Bronchial epithelial cell (primary cell): ENCODE measurements at places on chromosomes 1 and 21. TPM values are rescaled to one million over a fixed set of nuclear protein-coding genes. Genes with fewer than 3 reads are reported as not detected.

SDC3 gene
- 2.4 and 4.7 TPM in 2 replicates for total RNA-seq

TBX15 gene
- total RNA-seq, result not detected in 2 replicates

DNAJC6 gene
- 1.9 and 2.1 TPM in 2 replicates for total RNA-seq

ZNF593OS gene
- not detected in 2 replicates for total RNA-seq

EVA1C gene
- total RNA-seq, result 8.8 and 9.0 TPM in 2 replicates

SV2A gene
- 0.26 and 1.1 TPM in 2 replicates for total RNA-seq

TMPRSS3 gene
- under 0.01 TPM in 1 of 2 replicates, not detected in the other for total RNA-seq

OLIG2 gene
- not detected in 2 replicates for total RNA-seq

CYP4A11 gene
- total RNA-seq, result not detected in 2 replicates

DNA sequence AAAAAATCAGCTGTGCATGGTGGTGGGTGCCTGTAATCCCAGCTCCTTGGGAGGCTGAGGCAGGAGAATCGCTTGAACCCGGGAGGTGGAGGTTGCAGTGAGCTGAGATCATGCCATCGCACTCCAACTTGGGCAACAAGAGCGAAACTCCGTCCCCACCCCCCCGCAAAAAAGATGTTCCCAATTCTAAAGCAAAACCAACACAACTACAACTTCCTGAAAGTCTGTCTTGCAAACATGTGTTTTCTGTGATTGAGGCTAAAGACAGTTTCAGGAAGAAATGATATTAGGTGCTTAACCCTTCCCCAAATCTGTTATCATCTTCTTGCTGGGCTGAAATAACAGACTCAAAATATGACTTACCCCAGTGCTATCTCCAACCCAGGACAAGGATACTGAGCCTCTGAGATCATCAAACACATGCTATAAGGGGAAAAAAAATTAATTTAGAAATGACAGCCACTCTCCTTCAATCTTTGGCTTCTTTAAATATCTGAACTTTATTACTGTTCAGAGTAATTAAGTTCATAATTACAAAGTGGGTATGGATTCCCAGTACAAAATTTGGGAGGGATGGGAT, 28.5 kb downstream of the SORT1 start:
- DNase-seq, result no peak

DNA sequence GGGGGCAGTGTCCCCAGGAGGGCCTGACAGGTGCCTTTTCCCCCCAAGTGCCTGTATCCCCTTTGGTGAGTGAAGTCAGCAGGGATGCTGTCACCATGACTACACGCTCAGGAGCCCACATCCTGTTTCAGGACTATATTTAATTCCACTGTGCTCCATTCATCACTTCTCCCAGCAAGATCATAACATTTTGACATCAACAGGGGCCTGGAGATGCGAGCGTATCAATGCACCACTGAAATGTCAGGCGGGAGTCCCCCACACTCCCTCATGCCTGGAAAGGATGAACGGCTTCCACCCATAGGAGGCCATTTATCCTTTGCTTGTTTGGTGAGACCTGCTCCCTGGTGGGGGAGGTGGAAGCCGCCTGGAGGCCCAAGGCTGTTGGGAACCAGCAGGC, 119.1 kb downstream of the PTPRU start:
- DNase-seq, result no peak

DNA sequence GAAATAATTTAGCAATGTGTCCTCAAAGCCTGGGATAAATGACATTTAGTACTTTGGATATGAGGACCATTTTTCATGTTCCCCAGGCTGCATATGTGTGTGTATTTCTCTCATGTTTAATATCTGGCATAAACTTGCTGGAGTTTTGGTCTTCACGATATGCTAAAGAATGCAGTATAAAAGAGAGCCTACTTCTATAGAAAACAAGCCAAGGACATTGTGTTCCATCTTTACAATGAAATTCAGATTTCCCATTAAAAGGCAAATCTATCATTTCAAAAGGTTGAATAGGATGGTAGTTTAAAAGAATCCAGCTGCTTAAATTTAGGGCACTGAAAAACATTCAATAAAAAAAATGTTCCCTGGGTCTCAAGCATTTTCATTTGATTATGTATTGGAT, 169.0 kb upstream of the C1orf105 start:
- DNase-seq, result no peak

- peak; percentile 96 for DNase-seq
These were observed 53.3 kb downstream of the MRPS6 start for GRCh38 chr21:34126691-34127090.

DNA sequence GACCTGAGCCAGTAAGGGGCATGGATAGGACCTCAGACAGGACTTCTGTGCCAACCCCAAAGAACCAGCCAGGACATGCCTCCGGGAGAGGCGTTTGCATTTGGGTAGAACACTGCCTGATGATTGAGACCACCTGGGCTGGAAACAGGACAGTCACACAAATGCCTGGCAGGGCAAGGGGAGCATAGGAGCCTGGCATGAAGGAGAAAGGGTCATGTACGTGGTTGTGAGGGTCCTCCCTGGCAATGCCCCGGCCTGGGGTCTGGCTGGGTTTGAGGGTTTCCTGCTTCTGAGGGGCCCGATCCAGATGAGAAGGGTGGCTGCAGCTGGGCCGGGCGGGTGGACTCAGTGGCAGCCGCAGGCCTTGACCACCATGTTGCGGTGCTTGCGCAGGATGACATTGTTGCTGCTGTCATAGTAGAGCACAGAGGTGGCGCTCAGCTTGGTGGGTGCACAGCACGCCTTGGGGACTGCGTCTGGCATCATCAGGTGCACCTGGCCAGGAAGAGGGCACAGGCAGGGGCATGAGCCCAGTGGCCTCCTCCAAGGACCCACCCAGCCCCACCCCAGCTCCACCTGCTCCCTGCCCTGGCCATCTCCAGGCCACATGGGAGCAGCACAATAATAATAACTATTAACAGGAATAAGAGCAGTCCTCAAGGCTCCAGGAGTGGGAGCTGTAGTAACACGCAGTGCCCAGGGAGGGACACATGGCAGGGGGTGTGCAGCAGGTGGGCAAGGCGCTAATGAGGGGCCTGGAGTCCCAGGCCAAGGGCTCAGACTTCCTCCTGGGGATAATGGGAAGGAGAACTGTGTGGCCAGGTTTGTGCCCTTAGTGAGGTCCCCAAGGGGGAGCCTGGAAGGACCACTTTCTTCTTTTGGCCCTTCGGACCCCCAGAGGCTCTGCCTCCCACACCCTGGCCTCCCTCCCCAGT, 10.8 kb downstream of the OXCT2 start:
- no peak for DNase-seq

DNA sequence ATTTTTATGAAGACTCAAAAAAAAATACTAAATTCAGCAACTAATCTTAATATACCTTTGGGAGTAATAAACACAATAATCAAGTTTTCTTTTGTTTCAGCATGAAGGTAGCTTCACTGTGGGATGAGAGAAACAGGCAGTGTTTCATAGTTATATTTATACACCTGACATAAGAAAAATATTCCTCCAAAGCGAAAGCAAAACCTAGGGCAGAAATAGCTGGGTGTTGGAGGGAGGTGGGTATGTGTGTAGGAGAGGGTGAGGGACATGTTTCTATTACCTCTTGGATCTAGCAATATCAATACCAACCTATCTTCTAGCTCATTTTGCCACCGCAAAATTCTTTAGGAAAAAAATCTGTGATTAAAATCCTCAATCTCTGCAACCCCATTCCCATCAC, 24.9 kb upstream of the MAN1A2 start:
- DNase-seq, result no peak

DNA sequence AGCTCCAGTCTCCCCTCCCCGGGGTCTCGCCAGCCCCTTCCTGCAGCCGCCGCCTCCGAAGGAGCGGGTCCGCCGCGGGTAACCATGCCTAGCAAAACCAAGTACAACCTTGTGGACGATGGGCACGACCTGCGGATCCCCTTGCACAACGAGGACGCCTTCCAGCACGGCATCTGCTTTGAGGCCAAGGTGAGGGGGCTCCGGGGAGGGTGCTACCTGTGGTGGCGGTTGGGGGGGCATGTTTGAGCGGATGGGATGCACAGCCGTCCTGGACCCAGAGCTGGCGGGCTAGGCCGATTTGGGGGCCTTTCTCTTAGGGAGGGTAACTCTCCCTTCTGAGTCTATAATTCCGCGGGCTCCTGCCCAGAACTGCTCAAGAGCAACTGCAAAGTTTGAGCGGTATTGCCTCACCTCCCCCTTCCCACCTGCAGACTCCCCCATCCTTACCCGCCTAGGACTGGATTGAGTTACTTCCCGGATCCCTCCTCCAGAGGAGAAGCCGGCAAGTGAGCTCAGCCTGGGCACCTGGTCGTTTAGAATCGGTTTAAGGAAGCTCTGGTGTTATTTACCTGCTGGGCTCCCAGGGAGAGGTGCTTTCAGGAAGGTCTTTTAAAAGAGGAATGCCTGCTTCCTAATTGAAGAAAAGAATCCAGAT, 730 bp downstream of the NOS1AP start:
- DNase-seq, result no peak

GRCh38 chr1:164801791-164802502, 243.0 kb downstream of the PBX1 start:
- DNase-seq, result no peak

- DNase-seq, result peak; percentile 59
These were observed 182.1 kb upstream of the DMRTA2 start for GRCh38 chr1:50605186-50605875.

- no peak for DNase-seq
These were observed 6.2 kb upstream of the DDR2 start for GRCh38 chr1:162626094-162626493.

DNA sequence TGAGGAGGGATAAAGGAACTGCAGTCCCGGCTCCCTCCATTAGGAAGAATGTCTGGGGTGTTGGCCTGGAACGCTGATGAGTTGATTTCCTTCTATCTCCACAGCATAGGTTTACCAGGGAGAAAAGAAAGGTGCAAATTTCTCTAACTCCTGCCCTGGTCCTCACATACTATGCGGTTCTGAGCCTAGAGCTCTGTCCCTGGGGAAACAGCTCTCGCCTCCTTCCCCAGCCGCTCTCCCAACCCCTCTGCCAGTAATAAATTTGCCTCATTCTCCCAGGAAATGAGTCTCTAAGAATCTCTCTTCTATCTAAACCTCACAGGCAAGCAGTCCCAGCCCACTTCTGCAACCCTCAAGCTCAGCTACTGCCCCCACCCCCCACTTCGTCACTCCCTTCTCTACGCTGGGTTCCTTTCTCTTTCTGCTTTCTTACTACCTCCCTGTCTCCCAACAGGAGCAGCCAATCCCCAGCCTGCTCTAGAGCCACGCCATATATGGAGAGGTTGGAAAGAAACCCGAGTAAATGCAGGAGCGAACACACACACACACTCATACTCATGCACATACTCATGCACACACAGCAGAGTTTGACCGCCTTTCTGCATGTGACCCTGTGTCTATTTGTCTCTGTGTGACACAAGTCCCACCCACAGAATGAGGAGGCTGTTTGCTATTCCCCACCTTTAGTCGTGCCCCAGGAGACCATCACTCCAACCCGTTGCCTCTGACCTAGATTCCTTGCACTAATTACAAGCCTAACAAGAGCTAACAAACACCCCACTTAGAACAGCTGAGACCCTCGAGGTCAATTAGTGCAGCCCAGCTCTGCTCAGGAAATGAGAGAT, 13.4 kb downstream of the PLEKHO1 start:
- DNase-seq, result peak; percentile 99

GRCh38 chr21:38769191-38769780, 36.4 kb upstream of the ETS2 start:
- no peak for DNase-seq

- no peak for DNase-seq
These were observed 898.3 kb upstream of the B3GALT2 start for GRCh38 chr1:194084755-194085154.

- DNase-seq, result no peak
These were observed 548.8 kb downstream of the PTPRU start for GRCh38 chr1:29785137-29785527.

DNA sequence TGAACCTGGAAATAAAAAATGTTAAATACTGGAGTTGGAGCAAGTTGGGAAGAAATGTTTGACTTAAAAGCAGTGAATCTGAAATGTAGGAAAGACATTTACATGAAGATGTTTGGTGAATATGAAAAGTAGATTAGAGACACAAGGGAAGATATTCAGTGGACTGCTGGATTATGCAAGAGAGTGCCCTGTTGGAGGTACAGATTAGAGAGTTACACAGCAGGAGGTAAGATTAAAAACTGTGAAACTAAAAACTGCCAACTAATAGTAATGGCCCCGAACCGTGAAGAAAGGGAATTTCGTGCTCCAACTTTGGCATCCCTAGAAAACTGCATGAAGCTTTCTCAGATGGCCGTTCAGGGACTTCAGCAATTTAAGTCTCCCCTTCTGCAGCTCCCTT, 375.4 kb downstream of the DPYD start:
- DNase-seq, result no peak

DNA sequence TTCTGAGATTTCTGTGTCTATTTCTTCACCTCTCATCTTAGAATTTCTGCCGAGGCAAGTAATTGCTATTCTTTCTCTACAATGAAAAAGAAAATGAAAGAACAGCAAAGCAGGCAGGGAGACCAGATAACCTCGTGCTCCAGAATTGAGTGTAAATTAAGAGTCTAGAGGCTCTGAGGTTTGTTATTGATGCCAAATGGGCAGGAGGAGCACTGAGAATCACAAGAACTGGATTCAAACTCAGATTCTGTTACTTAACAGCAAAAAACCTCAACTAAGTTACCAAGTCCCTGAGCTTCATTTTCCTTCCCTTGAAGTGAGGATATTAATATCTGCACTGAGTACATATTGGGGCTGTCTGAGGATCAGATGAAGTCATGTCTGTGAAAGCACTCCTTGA, 5.5 kb upstream of the DDR2 start:
- no peak for DNase-seq

GRCh38 chr1:43711524-43712386, 4.4 kb downstream of the ST3GAL3 start:
- DNase-seq, result peak; percentile 94

GRCh38 chr1:154886281-154887015, 16.4 kb upstream of the KCNN3 start:
- no peak for DNase-seq

DNA sequence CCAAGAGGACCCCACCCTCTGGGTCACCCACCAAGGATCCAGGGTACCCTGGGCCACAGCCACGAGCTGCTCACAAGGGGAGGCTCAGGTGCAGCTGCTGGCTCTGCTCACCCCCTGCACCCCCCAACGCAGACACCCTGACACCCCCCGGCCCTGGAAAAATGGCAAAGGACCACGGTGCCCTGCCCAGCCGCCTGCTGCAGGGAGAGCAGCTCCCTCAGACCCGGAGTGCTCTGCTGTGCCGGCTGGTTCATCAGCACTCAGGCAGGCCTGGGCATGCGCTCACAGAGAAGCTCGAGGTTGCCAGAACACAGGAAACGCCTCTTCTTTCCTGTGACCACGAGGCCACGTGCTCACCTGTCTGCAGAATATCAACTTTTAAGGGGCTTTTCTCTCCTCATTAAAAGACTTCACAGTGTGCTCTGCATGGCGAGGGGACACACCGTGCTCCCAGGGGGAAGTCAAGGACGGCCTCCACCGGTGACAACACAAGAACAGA, 4.3 kb upstream of the C1QTNF12 start:
- peak; percentile 87 for DNase-seq

DNA sequence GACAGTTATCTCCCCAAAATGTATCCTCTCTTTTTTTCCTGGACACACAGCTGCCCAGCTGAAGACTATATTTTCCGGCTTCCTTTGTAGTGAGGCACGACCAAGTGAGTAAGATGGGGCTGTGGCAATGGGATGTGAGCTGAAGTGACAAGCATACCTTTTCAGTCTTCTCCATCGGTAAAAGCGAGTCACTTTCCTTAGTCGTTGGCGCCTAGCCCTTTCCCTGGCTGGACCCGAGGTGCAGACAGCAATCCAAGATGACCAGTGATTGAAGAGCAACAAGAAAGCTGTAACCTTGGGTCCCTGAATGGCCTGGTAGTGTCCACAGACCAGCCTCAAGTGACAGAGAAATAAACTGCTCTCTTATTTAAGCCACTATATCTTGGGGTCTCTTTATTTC, 155.2 kb downstream of the NR5A2 start:
- peak; percentile 22 for DNase-seq

- no peak for DNase-seq
These were observed 12.1 kb downstream of the INKA2 start for GRCh38 chr1:111727056-111727455.
